H9 (cell line): ENCODE measurements at places on chromosomes 7 and 10.

DNA sequence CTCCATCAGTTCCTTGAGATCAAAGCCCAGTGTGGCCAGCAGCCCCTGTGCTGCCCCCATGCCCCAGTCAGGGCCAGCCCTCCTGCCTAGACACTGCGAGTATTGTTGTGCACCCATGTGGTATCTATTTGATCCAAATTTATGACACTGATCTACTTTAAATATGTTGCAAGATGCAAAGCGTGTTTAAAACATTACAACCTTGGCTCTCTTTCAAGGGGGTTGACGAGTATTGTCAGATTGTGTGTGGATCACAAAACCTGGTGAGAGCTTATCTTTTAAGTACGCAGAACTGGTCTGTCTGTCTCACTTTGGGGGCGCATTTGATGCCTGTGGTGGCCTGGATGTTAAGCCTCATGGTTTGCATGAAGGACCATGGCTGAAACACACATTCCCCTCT is 108.9 kb downstream of the COL13A1 start:
- no peak for DNase-seq

DNA sequence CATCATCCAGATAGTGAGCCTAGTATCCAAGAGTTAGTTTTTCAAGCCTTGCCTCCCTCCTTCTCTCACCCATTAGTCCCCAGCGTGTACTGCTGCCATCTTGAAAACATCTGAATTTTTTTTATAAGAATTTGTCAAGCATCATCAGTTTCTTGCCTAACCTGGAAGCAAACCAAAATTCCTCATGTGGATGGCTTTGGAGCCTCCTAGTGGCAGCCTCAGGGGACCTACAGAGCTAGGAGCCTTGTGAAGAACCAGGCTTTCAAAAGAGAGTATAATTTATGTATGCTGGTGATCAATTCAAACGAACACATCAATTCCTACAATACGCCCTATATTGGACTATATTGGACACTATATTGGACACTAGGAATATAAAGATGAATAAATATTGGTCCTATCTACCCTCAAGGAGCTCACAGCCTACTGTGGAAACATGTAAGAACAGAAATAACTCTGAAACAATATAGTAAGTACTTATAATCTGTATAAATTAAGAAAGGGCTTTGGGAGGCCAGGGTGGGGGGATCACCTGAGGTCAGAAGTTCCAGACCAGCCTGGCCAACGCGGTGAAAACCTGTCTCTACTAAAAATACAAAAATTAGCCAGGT is 63.4 kb downstream of the HPSE2 start:
- peak; percentile 63 for DNase-seq

DNA sequence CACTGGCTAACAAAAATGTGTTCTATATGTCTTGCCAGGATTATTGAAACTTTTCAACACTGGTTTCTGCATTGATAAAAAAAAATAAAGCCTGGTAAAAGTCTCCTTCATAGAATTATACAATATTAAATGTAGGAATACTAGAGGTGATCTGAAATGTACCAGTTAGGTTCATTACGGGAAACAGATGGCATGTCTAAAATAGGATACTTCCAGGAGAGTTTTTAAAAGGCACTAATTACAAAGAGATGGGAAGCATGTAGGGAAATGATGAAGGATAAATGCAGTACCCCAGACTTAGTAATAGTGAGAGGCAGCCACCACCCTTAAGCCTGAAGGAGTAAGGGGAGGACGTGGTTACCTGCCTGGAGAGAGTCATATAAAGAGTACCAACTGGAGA is 107.0 kb upstream of the NPSR1 start:
- no peak for DNase-seq

DNA sequence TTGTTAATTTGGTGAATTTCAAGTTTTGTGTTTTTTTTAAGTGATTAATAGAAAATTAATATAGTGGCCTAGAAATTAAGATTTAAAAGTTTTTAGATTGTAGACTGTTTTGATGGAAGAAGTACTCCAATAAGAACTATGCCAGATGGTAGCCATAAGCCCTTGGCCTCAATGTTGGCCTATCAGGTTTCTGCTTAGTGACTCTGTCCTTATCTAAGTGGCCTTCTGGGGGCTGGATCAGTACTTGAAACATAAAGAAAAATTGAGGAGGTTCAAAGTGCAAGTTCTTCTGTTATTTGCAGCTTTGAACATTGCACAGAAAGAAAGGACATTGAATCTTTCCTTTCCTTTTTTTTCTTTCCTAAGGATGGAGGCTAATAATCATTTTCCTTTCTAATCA is 9.9 kb downstream of the CCDC126 start:
- no peak for DNase-seq

GRCh38 chr10:77833225-77833624 is 93.3 kb downstream of the DLG5 start:
- no peak for DNase-seq

DNA sequence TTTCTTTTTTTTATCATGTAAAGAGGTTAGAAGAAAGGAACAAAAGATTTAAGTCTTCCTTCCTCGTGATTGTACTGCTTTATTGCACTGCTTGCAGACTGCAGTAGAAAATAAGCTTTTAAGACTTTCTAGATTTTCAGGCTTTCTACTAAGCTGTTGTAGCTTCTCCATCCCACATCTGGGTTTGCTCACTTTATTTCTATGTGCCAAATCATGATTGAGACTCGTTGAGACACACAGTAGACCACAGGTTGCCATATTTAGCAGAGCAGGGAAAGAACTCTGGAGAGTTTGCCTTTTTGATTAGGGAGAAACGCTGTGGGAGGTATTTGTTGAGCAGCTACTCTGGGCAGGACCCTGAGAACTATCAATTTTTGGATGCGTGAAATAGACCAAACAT is 89.2 kb upstream of the BTBD16 start:
- DNase-seq, result no peak

- DNase-seq, result no peak
These were observed 697 bp upstream of the SNX13 start for GRCh38 chr7:17940951-17941431.

DNA sequence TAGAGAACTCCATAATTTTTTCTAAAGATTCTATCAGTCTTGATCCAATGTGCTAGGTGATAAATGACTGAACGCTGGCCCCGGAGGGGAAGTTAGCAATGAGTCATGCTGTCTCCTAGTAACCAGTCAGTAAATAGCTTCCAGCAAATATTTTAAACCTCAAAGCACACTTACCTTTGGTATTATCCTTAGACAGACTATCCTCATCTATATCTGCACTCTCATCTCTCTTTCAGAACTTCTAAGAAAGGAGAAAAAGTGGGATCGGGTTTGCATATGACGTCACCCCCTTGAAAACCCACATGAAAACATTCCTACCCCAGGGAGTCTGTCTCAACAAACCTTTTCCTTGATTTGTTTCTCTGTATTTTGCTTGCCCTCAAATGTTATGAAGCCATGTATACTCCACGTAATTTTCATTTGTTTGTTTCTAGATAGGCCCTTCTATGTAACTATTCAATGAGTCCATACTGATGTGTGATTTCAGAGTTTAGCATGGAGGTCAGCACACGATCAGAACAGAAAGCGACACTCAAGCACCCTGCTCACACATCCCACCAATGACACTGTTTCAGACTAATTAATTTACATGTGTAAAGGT is 174.9 kb upstream of the NRP1 start:
- DNase-seq, result no peak
